ENCODE measurements at places on chromosomes 1 and 21.

DNA sequence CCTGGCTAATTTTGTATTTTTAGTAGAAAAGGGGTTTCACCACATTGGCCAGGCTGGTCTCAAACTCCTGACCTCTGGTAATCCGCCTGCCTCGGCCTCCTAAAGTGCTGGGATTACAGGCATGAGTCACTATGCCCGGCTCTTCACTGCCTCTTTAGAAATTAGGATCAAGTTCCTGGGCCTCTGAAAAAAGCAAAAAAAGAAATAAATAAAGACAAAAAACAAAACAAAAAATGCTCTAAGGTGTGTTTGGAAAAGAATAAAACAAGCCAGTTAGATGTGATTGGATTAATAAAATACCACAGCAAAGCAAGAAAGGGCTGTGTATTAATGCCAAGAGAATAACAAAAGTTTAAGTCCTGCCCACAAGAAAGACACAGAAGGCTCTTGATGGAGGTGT lies 4.2 kb upstream of the ABCB10 start:
- no peak for DNase-seq

DNA sequence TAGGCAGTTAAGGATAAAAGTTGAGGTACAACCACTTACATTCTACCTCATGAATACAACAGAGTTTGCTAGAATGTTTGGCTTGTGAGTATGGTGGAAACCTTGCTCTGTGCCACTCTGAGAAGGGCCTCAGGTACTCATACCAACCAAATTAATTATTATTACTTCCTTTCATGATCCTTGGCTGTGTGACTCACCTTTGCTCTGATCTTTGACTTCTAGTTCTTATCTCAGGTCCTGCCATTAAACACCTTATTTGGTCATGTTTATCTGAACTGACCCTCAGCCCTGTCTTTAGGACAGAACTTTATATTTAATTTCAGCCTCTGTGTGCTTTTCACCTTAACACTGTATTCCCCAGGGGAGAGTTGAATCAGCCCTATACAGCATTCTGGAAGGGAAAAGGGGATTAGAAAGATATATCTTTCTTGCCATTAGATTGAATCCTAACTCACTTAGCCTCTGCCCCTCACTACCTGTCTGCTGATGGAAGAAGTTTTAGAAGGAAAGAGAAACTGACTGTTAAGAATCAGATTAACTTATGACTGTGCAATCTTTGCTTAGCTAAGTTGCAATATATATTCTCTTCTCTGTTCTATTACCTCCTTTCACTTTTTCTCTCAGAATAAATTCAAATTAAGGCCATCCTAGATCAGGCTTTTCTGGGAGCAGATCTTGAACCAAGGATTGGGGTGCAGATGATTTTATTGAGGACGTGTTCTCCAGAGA lies 260.4 kb upstream of the DPYD start:
- DNase-seq = no peak

DNA sequence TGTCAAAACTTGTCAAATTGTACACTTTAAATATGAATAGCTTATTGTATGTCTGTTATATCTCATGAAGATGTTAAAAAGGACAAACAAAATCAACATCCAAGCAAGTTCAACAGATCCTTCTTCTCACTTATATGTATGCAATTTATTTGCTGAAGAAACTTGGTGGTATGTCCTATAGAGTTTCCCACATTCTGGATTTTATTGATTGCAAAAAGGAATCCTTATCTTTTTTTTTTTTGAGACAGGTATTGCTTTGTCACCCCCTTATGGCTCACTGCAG lies 5.6 kb upstream of the RABGAP1L start:
- DNase-seq = no peak

GRCh38 chr1:160007577-160008200 lies 24.1 kb downstream of the PIGM start:
- DNase-seq = no peak

GRCh38 chr1:117001254-117001927 lies at the start of gene CD101:
Gene CD101, plus strand, starts transcription at chr1:117001760. Its CDS starts 58 bp downstream, at chr1:117001818.
- DNase-seq = no peak

DNA sequence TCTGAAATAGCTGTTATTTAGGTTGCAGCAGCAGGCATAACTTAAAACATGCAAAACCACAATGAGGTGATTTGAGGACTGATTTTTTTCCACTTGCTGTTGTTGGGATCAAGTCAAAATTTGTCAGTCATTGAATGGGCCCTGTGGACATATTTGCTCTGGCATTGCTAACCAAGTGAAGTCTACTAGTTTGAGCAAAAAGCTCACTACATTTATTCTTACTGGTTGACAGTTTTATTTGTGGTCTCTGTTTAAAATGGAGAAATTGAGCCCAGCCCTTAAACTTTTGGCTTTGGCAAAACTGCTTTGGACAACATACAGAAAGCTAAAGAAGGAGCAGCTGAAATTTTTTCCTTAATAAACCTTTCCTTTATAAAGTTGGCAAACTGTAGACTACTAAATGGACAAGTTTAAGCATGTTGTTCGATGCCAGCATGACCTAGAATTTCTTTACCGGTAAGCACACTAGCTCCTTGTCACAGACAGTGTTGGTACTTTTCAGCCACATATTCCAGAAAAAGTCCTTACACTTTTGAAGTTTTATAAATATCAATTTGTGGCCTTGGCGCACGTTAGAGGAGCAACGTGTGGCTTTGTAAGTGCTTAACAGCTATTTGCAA lies 234.6 kb downstream of the USP25 start:
- DNase-seq = no peak

- DNase-seq = no peak
Observed at GRCh38 chr1:178919581-178919980, 48.7 kb upstream of the ANGPTL1 start.

DNA sequence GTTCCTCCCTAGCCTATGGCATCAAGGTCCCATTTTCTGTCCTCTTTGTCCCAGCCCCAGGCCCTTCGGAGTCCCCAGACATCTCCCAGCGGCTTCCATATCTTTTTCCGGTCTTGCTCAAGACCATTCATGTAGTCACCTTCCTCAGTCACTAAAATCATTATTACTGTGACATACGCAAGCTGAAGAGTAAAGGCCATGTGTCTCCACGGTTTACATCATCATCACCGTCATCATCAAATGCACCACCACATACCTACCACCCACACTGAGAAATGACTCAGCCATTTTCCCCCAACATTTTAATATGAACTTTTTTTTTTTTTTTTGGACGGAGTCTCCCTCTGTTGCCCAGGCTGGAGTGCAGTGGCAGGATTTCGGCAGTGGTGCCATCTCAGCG lies 43.4 kb downstream of the FHAD1 start:
- DNase-seq = peak; percentile 75

GRCh38 chr1:21089731-21090130 lies 87.0 kb downstream of the EIF4G3 start:
- DNase-seq = no peak

- no peak for DNase-seq
Observed at GRCh38 chr1:234845097-234845660, 235.2 kb upstream of the IRF2BP2 start.

DNA sequence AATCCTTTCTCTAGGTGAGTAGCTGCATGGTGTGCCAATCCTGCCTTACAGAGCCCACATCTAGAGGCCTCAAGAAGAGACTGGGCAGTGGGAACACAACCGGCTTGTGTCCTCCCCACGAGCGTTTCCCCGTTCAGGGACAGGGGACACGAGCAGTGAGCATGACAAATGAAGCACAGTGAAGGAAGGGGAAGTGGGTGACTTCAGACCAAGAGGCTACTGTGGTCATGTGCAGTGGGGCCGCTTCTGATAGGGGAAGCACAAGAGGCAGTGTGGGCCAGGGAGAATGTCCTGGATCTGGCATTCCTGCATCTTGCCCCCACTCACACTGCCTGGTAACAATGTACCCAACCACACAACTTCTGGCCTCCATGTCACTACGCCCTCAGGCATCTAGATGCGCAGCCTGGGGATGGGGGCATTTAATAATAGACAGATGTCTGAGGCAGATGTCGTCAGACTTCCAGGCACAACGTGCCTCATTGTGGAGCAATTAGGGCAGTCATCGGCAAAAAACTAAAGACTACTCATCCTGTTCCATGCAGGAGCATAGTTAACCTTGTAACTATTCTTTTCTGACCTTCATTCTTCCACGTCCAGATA lies 155.6 kb upstream of the NBPF11 start:
- DNase-seq = no peak

GRCh38 chr1:6904476-6905170 lies 119.4 kb downstream of the CAMTA1 start:
- no peak for DNase-seq

DNA sequence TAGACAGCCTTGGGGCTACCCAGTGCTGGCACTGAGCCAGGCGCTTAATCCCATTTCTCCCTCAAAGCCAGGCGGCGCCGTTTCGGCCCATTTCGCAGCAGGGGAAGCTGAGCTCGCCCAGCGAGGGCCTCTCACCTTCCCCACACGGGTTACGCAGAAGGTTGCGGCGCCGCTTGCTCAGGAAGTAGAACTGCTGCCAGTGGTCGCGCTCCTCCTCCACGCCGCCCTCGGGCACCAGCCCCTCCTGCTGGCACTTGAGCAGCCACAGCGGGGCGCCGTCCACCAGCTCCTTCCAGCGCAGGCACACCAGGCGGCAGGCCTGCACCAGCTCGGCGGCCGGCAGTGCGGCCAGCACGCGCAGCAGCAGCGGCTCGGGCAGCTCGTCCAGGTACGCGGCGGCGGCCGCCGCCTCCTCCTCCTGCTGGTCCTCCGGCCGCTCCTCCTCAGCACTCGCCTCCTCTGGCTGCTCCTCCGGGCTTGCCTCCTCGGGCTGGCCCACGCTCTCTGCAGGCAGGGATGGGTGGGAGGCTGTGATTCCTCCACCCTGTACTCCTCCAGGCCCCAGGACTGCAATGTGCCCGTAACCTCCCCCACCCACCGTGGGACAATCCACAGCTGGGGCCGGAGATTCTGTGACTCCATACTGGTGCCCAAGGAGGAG lies 3.8 kb downstream of the FBXO2 start:
- DNase-seq = peak; percentile 34

DNA sequence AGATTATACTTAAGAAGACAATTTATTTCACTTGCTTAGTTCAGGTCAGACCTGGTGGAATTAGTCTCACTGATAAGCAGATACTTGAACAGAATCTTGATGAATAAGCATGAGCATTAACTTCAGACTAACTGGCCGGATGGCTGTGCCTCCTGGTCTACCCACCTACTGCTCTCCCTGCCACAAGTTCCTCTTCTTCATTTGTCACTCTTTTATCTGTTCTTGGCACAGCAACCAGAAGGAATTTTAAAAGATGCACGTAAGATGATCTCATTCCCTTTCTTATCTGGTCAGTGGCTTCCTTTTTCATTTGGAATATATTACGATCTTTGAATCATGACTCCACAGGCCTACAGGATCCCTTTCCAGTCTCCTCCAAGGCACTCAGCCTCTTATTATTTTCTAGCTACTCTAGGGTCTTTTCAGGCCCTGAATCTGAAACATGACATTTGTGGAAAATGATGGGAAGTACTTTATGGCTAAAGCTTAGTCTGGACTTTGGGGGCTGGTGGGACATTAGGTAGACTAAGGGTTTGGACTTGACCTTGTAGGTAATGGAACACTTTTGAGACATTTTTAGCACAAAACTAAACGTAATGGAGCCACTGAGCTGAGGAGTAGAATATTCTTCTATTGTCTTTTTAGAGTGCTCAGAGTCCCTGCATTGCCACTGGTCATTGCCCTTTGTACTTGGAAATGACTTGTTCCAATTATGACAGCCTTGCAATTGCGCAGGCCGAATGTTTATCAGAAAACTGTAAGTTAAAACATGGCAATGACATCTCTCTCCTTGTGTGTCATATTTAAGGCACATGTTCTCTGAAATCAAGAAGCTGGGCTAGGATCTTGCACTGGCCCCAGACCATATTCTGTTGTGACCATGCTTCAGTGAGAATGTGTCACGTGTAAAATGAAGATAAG lies 16.0 kb downstream of the ST6GALNAC3 start:
- no peak for DNase-seq

- no peak for DNase-seq
Observed at GRCh38 chr1:53567851-53568250, 108.7 kb downstream of the DMRTB1 start.

- peak; percentile 91 for DNase-seq
Observed at GRCh38 chr1:234721476-234722269, 111.7 kb upstream of the IRF2BP2 start.

- no peak for DNase-seq
Observed at GRCh38 chr1:1331068-1331965, at the start of gene TAS1R3. Gene TAS1R3, plus strand, starts transcription at chr1:1331280. Its CDS starts 66 bp downstream, at chr1:1331346.

DNA sequence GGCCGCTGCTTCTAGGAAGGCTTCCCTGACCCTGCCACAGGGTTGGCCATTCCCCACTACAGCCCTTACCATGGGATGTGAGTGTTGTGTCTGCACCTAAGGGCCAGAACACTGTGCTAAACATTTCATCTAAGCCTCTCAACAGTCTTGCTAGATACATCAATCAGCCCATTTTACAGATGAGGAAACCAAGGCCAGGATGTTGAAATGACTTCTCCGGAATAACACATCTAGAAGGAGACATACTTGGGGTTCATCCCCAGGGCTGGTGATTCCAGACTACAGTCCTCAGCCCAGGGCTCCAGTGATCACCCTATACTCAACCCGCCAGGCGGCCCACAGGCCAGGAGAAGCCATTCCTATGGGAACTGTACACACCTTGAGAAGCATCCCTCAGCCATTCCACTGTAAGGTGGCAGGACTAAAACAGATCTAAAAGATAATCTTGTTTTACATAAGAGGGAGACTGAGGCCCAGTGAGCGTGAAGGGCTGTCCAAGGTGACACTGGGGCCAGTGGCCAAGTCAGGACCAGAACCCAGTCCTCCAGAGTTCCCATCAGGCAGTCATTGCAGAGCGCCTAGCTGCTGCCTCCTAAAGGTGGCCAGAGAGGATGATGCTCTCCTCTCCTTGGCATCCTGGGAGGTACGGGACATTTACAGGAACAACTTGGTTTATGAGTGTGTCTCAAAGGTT lies 119.5 kb downstream of the GLIS1 start:
- no peak for DNase-seq

DNA sequence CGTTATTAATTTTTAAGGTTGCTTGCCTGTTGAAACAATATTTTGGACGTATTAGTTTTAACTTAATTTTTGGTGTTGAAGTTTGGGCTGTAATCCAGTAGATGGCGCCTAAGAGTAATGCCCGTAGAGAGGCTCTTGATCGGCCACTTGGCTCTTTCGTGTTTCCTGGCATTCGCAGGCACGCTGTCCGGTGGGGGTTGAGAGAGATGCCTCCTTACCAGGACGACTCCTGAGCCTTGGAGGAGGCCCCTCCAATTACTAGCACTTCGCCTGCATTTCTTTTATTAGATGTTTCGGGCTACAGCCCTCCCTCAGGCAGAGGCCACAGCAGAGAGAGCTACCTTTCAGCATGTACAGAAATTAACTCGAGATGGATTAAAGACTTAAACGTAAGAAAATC lies 12.0 kb downstream of the OR2M4 start:
- peak; percentile 11 for DNase-seq

- no peak for DNase-seq
Observed at GRCh38 chr1:168736520-168736919, 7.5 kb upstream of the DPT start.

- no peak for DNase-seq
Observed at GRCh38 chr1:1068517-1069055, 5.5 kb downstream of the RNF223 start.

- DNase-seq = peak; percentile 93
Observed at GRCh38 chr1:9294405-9294773, 1.7 kb downstream of the SPSB1 start.

DNA sequence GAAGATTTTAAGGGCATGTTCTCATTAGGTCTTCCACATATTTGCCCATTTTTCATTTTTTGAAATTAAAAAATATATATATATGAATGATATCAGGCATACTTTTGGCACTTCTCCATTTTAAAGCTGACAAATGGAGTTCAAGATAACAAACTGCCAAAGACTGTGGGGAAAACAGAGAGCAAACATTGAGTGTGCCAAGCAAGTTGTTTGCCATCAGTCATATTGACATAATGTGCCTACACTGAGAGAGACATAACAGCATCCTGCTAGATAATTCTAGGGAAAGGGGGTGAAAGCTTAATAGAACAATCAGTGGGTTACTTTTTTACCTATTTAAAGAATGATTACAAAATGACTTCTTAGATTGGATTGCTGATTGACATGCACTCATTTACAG lies 529.4 kb upstream of the CXADR start:
- no peak for DNase-seq

Measured in HCEC 1CT (cell line).